ENCODE measurements at places on chromosomes 3 and 15. TPM values are rescaled to one million over a fixed set of nuclear protein-coding genes. Genes with fewer than 3 reads are reported as not detected.

DNA sequence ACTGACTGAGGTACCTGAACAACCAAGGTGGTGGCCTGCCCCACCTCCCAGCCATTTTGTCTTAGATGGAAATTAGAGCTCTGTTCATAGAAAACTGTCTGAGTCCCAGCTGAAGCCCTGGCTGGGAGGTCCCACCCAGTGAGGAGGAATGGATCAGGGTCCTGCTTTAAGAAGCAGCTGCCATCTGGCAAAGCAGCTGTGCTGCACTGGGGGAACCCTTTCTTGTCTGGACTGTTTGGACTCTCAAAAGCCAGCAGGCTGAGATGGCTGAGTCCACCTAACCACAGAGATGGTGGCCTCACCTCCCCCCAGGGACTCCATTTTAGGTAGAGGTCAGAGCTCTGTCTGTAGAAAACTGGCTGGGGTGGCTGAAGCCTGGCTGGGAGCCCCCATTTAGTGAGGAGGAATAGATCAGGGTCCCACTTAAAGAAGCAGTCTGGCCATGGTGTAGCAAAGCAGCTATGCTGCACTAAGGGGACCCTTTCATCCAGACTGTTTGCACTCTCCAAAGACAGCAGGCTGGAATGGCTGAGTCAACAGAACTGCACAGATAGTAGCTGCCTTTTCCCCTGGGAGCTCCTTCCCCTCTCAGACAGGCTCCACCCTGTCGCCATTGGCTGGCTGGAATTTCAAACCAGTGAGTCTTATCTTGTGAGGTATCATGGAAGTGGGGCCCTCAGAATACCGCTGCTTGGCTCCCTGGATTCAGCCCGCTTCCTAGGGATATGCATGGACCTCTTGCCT lies 116.9 kb downstream of the EPHA6 start:
- no peak for DNase-seq

DNA sequence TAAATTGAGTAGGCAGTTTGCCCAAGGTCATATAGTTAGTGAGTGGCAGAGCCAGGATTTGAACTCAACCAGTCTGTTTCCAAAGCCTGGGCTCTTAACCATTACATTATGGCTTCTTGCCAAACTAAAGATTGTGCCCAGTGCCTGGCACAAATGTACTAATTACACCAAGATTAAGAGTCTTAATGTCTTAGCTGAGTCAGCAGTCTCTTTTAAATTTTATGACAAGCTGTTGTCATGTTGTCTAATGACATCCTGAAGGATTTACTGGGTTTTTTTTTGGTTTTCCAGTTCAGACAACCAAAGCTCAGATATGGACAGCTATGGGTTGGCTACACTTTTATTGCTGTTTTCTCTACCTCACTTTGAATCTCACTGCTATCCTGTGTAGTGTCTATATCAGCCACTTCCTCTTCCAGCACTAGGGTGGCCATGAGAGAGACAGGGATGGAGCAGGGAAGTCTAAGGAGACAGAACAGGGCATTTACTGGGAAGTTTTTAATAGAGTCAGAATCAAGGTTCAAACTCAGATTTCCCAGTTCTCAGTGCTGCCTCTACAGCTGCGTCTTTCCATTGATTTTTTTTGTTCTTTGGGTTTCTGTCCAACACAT lies 10.5 kb downstream of the FBXL2 start:
- DNase-seq = no peak

- DNase-seq = no peak
Measured at GRCh38 chr3:53577506-53577905, 83.1 kb downstream of the CACNA1D start.

DNA sequence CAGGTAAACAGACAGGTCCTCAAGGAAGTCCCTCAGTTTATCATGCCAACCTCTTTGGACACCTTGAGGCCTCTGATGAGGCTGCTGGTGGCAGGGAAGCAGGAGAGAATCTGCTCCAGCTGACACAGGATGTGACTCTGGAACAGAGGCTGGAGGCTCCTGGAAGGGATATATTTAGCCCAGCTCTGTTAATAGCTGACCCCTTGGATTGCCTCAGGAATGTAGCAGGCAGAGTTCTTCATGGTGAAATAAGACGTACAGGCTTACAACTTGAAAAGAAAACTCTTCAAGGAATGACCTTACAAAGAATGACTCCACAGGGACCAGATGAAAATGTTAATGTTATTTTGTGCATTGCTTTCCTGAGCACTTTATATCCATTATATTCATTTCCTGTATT lies 90.5 kb downstream of the AQP9 start:
- DNase-seq = no peak

GRCh38 chr3:146241523-146242240 lies 9.2 kb downstream of the PLSCR4 start:
- no peak for DNase-seq

GRCh38 chr15:90706394-90707327 lies 10.5 kb upstream of the BLM start:
- DNase-seq = no peak

GRCh38 chr15:43513550-43513949 lies 3.9 kb upstream of the MAP1A start:
- DNase-seq = no peak

DNA sequence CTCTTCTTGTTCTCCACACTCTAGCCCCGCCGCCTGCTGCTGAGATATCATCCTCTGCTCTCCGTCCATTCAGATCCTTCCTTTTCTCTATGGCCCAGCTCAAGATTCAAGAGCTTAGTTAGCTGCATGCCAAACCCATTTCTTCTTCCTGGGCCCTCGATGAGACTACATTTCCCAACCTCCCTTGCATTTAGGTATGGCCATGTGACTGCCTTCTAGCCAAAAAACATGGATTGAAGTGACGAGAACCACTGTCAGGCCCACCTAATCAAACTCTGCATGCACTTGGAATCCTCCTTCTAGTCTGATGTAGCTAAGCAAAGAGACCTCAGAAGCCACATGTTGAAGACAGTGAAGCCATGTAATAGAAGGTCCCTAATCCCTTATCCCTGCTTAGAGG lies 308.2 kb downstream of the VPS13C start:
- no peak for DNase-seq

DNA sequence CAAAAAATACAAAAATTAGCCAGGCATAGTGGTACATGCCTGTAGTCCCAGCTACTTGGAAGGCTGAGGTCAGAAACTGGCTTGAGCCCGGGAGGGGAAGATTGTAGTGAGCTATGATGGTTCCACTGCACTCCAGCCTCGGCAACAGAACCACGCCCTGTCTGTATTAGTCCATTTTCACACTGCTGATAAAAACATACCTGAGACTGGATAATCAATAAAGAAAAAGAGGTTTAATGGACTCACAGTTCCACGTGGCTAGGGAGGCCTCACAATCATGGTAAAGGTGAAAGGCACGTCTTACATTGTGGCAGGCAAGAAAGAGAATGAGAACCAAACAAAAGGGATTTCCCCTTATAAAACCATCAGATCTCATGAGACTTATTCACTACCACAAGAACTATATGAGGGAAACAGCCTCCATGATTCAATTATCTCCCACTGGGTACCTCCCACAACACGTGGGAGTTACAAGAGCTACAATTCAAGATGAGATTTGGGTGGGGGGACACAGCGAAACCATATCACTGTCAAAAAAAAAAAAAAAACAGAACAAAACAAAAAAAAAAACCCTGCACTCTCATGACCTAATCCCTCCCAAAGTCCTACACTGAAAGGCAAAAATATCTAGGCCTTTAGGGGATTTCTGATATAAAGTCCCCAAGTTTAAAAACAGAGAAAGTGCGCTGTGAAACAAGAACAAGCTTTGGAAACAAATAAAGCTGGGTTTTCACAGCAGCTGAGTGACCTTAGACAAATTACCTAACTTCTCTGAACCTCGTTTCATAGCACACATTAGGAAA lies 224.7 kb downstream of the IGSF11 start:
- no peak for DNase-seq

DNA sequence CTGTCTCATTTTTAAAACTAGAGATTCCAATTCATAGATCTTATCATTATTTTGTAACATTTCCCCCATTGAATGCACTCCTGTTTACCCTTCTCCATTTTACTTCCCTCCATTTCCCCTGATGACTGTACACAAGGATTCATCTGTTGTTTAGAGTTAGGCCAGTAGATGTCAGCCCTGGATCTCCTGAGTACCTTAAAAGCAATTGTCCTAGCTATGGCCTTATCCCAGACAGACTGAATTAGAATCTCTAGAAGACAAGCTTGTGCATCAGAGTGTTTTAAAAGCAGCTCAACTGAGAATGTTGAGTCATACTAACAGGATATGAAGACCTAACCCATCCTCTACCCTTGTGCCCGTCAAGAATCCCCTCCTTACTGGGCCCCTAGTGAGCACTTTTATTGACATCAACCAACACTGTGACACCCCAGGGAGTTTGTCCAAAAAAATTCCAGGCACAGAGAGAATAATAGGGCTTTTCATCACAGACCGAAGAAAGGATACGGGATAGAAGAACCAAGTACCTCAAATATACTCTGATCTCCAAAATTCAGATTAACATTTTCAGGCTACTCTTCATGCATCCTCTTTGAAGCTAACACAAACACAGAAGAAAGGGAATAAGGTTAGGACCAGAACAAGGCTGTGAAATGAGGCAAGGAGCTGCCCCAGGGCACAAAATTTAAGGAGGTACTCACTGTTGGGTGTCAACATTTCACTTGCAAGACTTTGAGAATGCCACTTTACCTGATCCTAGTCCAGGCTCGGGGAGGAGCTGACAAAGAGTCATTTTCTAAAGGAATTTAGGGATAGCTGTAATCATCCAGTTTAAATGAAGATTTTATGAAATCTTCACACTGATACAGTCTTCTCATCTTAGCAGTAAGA lies 17.1 kb downstream of the ZBED2 start:
- DNase-seq = no peak

- no peak for DNase-seq
Measured at GRCh38 chr3:188796122-188796631, 375.6 kb upstream of the TPRG1 start.

GRCh38 chr3:194275291-194275690 lies 75.8 kb downstream of the CPN2 start:
- no peak for DNase-seq

- DNase-seq = no peak
Measured at GRCh38 chr3:194809382-194809781, 123.7 kb downstream of the FAM43A start.

DNA sequence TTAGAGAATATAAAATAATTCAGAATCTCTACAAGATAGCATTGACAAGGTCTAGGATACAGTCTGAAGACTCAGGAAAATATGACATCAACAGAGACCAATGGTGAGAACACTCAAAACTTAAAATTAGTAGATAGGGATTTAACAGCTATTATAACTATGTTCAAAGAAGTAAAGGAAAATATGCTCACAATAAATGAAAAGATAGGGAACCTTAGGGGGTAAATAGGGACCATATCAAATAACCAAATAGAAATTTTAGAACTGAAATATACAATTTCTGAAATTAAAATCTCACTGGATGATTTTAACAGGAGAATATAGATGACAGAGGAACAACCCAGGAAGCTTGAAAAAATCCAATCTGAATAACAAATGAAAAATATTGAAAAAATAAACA lies 31.8 kb upstream of the IGF2BP2 start:
- DNase-seq = no peak

GRCh38 chr3:169303660-169304059 lies 359.9 kb downstream of the MECOM start:
- DNase-seq = no peak

DNA sequence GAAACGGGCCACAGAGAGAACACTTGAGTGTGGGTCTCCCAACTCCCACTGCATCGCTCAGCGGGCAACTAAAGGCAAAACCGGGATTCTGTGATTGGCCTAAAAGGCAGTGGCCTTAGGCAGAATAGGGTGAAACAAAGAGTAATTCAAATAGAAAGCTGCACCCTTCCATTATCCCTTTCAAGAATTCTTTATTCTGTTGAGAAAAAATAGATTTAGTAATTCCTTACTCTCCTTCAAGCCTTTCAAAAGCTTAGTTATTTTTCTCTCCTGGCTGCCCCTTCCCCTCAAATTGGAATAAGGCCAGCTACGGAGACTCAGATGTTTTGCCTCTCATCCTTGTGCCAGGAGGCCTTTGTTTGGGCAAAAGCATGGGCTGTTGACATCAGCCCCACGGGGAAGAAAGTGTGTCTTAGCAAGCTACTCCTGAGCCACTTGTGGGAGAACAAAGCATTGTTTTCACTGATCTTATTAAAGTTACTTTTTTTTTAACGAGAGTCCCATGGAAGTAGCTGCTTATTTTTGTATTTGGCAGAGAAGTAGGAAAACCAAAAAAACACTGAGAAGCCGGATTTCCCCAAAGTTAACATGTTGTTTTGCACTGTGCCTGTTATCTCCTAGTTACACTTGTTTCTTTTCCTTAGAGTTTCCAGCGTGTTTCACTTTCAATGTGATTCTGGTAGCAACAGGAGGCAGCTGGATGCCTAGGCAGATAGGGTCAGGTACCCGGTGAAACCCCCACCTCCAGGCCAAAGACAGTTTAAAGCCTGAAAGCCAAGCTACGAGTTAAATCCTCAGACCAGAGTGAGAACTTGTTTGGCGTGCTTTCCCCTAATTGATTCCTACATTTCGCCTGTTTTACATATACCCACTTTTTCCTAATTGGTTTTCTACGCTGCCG lies 2.2 kb downstream of the ST6GAL1 start:
- DNase-seq = no peak

DNA sequence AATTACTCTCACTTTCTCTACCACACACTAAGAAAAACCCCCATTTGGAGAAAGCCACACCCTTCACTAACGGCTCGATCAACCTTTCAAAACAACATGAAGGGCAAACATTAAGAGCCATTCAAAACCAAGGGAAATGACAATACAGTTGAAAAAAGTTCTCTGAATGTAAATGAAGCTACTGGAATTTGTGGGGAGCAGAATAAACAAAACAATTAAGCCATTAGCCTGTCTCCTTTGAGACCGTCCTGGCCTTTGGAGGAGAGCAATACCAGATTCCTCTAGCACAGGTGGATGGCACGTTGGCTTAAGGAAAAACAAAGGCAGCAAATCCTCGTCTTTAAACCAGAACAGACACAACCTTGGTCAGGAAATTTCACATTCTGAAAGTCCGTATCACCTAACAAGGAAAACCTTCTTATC lies 18.7 kb downstream of the MYO1E start:
- no peak for DNase-seq

- no peak for DNase-seq
Measured at GRCh38 chr3:6471744-6472143, 389.2 kb upstream of the GRM7 start.

- no peak for DNase-seq
Measured at GRCh38 chr3:195003006-195003892, 267.7 kb downstream of the XXYLT1 start.

Gene CLDN16
- 34.7 TPM for polyA plus RNA-seq

Gene PDIA5
- polyA plus RNA-seq = 32.1 TPM

Gene PKM
- polyA plus RNA-seq = 718 TPM

Gene SLC9A9
- polyA plus RNA-seq = 6.7 TPM

Gene NR1I2
- polyA plus RNA-seq = 0.18 TPM

Gene ITIH1
- polyA plus RNA-seq = not detected

Gene IMP3
- 59.1 TPM for polyA plus RNA-seq

Gene MTMR10
- 71.6 TPM for polyA plus RNA-seq

Gene CYP1A2
- polyA plus RNA-seq = 0.06 TPM

Data from left renal pelvis (tissue), 4 donors.